ENCODE measurements at places on chromosomes 3 and 15.

DNA sequence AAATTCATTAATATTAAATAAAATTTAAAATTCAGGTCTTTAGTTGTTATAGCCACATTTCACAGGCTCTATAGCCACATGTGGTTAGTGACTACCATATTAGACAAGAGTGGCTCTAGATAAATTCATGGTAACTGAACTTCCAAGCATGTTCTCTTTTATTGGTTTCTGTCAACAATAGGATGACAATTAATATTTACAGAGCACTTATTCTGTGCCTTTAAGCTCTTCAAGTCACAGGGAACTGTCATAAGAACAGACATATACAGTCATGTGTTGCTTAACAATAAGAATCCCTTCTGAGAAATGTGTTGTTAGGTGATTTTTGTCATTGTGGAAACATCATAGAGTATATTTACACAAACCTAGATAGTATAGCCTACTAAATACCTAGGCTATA lies 38.8 kb upstream of the SLC25A36 start:
- no peak for DNase-seq

GRCh38 chr3:112089956-112090886 lies 4.0 kb downstream of the C3orf52 start:
- DNase-seq: no peak

GRCh38 chr3:127175272-127175671 lies 17.7 kb upstream of the PRR23E start:
- no peak for DNase-seq

DNA sequence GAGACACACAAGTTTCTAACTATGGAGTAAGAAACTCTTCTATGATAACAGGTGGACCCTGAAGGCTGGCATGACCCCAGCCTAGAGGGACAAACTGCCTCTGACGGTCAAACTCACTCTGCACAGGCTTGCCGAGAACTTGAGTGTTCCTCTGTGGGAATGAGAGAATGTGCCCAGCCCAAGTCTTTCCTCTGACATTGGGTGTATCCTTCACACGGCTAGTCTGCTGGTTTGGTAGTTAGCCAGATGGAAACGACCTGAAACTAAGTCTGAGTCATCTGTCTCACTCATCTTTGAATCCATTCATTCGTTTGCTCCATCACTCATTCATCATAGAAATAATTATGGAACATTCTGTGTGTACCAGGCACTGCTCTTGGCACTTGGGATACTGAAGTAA lies 198.4 kb downstream of the ATP10A start:
- DNase-seq: no peak

- DNase-seq: no peak
These were observed 190.6 kb downstream of the VPS13C start for GRCh38 chr15:61869656-61870055.

GRCh38 chr3:71725271-71725991 lies at the start of gene EIF4E3:
Gene EIF4E3 (minus strand): TSS chr3:71725402. CDS start chr3:71725367, 35 bp downstream.
- no peak for DNase-seq

- no peak for DNase-seq
These were observed 117.9 kb upstream of the HACD2 start for GRCh38 chr3:123702720-123703119.

DNA sequence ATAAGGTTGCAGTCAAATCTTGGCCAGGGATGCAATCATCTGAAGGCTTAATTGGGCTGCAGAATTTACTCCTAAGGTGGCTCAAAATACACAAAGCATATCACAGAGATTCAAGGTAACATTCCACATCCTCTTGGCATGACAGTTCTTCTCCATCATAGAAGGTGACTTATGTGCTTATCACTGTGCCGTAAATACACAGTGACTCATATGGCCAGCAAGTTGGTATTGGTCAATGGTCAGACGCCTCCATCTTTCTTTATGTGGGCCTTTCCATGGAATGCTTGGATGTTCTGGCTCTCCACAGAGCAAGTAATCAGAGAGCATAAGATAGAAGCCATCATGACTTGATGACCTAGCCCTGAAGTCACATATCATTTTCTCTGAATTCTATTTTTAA lies 168.8 kb upstream of the ST8SIA2 start:
- DNase-seq: no peak

DNA sequence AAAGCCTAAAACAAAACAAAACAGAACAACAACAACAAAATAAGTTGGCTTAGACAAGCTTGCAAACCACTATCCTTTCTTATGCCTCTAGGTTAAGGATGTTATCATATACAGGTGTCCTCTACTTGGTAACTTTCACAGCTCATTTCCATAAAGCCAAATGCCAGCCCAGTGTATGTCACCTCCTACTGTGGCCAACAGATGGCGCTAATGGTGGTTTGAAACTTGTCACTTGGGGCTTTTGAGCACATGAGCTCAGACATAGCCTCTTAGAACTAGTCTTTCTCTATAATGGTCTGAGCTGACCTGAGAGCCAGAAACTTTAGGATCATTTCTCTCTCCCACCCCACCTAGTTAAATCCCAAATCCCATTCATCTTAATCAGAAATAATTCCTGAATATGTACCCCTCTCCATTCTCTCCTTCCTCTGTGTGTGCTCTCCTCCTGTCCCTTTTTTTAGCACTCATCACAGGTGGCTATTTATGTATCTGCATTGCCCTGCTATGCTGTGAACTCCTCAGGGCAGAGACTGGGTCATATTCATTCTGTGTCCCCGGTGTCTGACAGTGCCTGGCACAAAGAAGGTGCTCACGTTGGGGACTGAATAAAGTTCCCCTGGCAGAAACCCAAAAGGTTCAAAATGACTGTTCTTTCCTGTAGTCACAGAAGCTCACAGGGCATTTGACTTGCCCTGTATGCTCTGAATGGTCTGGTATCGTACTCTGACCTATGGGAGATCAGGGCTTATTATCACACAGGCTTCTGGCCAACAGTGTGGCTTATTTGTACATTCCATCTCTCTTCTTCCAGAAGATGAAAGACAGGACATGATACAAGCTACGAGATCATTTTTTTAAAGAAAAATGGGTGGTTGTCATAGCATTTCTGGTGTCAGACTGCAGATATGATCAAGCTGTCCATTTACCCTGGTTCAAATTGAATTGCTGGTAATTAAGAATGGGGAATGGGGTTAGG lies 319.3 kb upstream of the AZI2 start:
- peak; percentile 22 for DNase-seq
